ENCODE measurements at places on chromosomes 11 and 22.
A peak's percentile ranks its signal among the peaks of the same experiment; 100 is the strongest.

DNA sequence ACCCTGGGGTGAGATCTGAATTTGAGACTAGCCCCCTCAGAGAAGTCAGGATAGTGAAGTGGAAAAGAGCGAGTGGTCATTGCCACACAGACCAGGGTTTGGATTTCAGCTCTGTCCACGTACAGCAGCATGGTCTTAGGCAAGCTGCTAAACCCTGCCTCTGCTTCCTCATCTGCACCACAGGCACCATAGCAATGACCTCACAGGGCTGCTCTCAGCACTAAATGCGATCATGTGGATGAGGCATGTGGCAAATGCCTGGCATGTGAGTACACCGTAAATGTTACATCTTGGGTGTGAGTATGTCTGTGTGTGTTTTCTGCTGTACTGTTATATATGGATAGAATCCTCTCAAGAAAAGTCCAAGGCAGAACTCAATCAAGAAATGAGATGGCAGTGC, 15.8 kb downstream of the NAV2 start:
- DNase-seq: no peak

DNA sequence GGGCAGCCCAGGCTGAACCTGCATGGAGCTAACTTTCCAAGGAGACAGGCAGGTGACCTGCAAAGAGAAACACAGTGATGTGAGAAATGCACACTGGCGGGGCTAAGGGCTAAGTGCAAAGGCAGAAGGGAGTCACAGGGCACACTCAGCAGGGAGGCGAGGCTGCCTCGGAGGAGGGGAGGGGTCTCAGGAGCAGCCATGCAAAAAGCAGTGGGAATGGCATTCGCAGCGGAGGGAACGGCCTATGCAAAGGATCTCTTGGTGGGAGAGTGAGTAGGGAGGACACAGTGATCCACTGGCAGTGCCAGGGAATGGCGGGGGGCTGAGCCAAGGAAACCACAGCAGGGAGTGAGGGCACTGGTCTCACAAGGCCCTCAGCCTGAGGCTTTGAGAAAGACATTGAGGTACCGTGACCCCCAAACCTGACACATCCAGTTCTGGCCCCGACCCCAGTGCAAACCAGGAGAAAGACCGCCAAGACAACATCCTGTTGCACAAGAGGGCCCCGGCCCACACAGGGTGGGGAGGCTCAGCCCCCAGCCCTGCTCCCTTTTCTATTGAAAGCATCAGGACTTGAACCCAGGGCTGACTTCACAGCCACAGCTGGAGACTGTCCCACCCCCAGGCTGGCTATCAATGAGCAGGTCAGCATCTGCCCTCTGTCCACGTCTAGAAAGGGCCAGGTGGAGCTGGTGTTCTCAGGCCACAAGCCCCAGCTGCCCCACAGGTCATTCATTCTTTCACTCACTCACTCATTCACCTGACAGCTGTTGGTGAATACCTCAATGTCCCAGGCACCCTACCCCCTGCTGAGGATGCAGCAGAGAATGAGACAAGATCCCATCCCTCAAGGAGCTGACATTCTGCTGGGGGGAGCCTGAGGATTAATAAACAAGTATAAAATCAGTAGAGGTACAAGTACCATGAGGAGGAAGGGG, 50.7 kb downstream of the IGLL1 start:
- no peak for DNase-seq

GRCh38 chr11:36818410-36818809, 220.4 kb upstream of the RAG2 start:
- DNase-seq: no peak

DNA sequence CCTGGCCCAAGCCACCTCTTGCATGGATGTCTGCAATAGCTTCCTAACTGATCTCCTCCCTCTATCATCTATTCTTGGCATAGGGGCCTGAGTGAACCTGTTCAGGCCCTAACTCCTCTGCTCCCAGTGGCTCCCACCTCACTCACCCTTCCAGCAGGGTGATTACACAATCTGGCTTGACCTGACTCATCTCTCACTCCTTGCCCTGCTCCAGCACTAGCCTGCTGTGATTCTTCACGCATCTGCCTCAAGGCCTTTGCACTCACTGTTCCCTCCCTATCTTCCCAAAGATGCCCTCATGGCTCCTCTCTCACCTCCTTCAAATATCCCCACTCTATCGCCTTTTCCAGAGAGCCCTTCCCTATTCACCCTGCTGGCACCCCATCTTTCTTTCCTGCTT, 10.5 kb downstream of the SCN4B start:
- DNase-seq: no peak

- no peak for DNase-seq
These were observed 250.1 kb downstream of the DDX10 start for GRCh38 chr11:108914981-108915380.

DNA sequence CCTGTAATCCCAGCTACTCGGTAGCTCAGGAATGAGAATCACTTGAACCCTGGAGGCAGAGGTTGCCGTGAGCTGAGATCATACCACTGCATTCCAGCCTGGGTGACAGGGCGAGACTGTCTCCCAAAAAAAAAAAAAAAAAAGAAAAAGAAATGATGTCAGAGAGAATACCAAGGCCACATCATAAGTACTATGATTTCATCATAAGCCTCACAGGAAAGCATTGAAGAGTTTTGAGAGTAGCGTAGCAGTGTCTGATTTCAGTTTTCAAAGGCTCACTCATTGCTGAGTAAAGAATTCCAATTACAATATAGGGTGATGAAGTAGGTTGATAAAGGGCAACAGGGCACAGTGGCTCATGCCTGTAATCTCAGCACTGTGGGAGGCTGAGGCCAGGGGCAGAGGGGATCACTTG, 88.8 kb downstream of the MRTFA start:
- DNase-seq: no peak

- DNase-seq: no peak
These were observed 23.2 kb downstream of the P2RY2 start for GRCh38 chr11:73241300-73241699.

DNA sequence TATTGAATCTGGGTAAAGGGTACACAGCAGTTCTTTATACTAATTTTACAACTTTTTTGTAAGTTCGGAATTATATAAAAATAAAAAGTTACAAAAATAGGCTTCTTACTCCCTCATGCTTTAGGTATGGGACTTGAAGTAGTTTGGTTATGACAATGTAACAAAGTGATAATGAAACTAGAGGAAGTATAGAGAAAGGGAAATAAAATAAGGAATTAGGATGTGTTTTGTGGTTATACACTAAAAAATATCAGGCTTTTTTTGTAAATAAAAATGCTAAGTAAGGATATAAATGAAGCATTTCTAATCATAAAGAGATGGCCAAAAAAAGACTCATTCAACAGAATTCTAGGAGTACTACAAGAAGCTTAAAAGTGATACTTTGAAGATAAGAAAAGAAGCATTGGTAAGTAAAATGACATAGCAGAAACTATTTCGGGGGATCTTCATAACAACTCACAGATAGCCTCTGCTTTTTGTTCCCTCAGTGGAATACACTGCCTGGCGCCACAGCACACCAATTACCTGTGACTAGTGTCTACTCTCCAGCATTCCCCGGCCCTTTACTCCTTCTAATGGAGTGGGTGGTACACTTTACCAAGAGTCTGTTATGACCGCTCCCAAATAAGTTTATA, 322.7 kb upstream of the PITPNB start:
- no peak for DNase-seq

DNA sequence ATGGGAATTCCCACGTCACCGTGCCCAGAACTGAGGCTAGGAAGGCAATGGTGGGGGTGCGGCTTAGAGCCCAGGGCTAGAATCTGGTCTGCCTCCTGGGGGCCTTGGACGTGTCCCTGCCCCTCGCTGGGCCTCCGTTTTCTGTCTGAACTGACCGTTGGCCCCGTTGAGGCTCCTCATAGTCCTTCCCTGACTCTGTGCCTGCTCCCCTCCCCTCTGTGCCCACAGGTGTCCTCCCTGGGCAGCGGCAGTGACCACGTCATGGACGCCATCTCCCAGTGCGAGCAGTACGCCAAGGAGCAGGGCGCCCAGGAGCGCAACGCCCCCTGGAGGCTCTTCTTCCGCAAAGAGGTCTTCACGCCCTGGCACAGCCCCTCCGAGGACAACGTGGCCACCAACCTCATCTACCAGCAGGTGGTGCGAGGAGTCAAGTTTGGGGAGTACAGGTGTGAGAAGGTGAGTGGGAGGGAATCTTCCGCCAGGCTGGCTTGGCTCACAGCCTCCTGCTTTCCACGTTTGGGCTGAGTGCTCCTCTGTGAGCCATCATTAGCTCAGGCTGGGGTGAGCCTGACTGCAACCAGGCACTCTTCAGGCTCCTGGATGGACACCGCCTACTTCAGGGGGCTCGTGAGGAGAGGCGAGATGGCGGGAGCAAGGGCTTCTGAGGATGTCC, 63.9 kb downstream of the MYO7A start:
- peak; percentile 47 for DNase-seq

DNA sequence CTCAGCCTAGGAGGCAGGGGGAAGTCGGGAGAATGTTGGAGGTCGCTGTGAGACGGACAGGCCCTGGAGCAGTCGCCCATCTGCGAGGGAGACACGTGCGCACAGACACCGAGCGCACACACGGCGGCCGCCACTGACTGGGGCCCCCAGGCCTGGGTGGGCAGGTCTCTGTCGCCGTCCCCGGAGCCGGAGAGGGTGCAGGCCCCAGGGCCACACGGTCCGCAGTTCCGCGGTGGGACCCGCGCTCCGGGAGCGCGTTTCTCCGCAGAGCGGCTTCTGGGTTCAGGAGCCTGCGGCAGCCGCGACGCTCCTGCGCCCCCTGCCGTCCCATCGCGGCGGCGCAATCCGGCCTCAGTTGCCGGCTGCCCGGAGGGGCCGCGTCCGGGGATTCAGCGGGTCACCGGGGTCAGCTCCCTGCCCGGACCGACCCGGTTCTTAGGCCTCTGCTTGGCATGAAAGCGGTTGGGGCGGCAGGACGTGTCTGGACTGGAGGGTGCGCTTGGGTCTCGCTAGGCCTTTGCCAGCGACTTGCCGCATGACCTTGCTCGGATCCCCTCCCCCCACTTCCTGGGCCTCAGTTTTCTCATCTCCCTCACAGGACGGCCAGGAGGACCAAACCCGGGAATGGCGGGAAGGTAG, 31.2 kb downstream of the PDE2A start:
- peak; percentile 47 for DNase-seq

GRCh38 chr11:98952107-98952506, 68.6 kb upstream of the CNTN5 start:
- DNase-seq: no peak

- DNase-seq: no peak
These were observed 20.3 kb downstream of the BMAL1 start for GRCh38 chr11:13297917-13298356.

- no peak for DNase-seq
These were observed 156.4 kb upstream of the PITPNB start for GRCh38 chr22:28075358-28075981.

- DNase-seq: peak; percentile 47
These were observed 31.0 kb downstream of the MCM5 start for GRCh38 chr22:35430897-35431322.

GRCh38 chr22:40107851-40108378, 69.8 kb upstream of the TNRC6B start:
- no peak for DNase-seq

DNA sequence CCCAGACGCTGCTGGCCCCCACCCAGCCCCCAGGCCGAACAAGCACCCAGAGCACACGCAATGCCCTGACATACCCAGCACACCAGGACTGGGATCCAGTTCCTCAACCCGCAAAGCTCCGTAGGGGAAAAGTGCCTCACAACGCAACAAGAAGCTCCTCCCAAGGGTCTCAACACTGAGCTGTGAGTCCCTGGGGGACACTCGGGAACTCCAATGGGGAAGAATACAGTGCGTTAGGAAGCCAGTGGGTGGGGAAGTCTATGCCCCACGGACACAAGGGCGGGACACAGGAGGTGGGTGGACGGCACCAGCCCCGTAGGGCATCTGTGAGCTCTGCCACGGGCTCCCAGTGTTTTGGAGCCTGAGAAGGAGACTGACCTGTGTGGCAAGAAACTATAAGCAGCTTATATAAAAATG, 1.6 kb downstream of the DEAF1 start:
- DNase-seq: no peak

- DNase-seq: no peak
These were observed 14.9 kb downstream of the DCPS start for GRCh38 chr11:126318574-126319373.

- DNase-seq: no peak
These were observed 82.5 kb upstream of the PICALM start for GRCh38 chr11:86151174-86152005.

DNA sequence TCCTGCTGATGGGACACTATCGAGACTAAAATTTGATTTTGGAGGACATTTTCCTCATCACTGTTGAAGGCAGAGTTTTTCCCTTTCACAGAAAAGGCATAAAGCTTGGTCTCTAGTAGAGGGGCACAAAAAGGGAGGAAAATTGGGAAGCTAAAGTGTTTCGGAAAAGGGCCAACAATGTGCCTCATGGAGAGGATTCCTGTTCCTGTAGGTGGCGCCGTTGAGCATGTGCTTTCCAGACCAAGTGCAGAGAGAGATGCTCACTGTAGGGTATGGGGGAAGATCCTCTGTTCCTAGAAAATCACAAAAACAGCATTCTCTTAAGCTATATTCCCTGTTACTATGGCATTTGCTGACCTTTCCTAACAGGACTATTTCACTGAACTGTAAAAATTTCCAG, 18.4 kb upstream of the OR4C5 start:
- no peak for DNase-seq
